ENCODE measurements at places on chromosomes 11 and 22.

DNA sequence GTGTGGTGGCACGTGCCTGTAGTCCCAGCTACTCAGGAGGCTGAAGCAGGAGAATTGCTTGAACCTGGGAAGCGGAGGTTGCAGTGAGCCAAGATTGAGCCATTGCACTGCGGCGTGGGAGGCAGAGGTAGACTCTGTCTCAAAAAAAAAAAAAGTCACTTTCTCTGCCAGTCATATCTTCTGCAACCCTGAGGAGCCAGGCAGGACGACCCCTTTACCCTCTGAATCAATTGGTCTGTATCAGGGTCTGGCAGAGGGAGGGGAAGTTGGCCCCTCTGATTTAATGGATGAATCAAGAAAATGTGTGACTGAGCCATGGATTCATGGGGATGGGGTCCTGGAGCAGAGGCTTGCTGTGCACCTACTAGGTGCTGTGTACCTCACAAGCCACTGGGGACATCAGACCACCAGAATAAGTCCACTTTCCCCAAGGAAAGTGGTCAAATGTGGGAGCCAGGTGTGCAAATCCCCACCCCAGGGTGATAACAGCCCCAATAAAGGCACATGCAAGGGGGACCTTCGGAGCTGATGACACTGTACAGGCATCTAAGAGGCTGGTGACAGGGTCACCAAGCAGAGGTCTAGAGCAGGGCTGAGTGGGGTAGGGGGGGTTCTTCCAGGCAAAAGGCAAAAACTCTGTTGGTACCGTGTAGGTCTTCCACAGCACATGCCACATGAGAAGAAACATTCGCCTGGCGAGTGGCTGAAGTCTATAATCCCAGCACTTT, 29.0 kb downstream of the TXN2 start:
- DNase-seq, result no peak

DNA sequence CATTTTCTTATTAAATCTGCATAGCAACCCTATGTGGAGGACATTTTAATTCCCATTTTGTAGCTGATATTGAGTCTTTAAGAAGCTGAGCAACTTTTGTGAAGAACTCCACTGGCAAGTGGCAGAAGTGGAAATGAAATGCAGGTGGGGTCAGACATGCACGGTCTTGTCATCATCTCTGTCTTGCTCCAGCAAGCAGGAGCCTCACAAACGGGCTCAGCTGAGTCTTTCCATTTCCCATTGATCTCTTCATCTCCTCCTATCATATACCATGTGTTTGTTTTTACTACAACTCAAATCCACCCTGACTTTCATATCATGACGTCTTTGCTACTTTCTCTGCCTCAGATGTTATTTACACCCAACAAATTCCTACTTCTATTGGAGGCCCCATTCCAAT, 97.9 kb upstream of the TENM4 start:
- DNase-seq, result no peak

DNA sequence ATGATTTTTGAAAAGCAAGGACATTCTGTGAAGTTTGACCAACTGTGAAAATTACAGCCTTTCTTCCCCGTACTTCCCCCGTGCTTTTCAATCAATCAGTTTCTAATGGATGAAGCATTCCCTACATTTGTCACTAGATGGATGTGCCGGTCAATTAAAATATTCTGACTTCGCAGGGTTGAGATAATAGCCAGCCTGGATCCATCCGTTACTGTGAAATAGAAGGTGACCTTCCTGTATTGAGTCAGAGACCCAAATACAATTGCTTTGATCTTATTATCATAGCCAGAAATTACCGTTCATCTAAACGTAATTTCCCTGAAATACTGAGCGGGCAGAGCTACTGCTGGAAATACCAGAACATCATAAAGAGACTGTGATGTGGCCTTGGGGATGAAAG, 21.1 kb upstream of the PARVB start:
- DNase-seq, result no peak

- peak; percentile 94 for DNase-seq
These were observed at the start of gene SELENOO for GRCh38 chr22:50200461-50201190. SELENOO (plus strand) TSS chr22:50201011; CDS start chr22:50201037, 26 bp downstream.

- DNase-seq, result peak; percentile 74
These were observed 9.0 kb upstream of the CCT8L2 start for GRCh38 chr22:16601437-16602223.

GRCh38 chr22:18000441-18001039, 23.8 kb downstream of the MICAL3 start:
- DNase-seq, result peak; percentile 70

DNA sequence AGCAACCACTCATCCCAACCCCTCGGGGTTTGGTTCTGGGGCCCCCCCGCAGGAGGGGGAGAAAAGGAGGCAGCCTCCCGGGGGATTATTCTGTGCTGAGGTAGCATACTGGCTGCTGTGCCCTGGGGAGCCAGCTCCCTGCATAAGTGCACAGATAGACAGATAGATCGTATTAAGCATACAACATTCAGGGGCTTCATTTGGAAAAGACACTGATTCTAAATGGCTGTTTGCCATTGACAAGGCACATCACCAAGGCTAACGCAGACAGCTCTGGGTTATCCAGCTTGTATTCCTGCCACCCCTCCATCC, 547.9 kb downstream of the BUD13 start:
- no peak for DNase-seq

DNA sequence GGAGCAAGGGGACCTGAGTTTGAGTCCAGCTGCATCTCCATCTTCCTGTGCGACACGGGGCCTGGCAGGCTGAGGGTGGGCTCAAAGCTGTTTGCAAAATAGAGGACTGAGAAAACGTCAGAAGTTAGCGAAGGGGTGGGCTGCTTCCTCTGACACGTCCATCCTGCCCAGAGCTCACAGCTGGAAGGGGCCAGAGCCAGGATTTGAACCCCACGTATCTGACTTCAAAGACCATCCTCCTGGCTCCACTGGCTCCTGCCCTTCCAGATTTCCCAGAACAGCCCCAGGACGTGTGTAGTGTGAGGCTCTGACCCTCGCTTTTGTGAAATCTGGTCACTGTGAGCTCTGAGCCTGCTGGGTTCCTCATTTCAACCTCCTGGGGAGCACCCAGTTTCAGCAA, 56.3 kb downstream of the CD82 start:
- DNase-seq, result peak; percentile 55

GRCh38 chr11:111542606-111543275, 2.2 kb downstream of the LAYN start:
- no peak for DNase-seq

- DNase-seq, result peak; percentile 30
These were observed 18.1 kb downstream of the TMPRSS13 start for GRCh38 chr11:117910941-117911655.

GRCh38 chr22:37027556-37027955, 8.0 kb downstream of the MPST start:
- DNase-seq, result no peak
